ENCODE measurements at places on chromosomes 5 and 9.

GRCh38 chr9:96556701-96557461 lies 62.8 kb downstream of the CDC14B start:
- DNase-seq: no peak

GRCh38 chr9:111662576-111663300 lies 1.3 kb downstream of the GNG10 start:
- DNase-seq: no peak

DNA sequence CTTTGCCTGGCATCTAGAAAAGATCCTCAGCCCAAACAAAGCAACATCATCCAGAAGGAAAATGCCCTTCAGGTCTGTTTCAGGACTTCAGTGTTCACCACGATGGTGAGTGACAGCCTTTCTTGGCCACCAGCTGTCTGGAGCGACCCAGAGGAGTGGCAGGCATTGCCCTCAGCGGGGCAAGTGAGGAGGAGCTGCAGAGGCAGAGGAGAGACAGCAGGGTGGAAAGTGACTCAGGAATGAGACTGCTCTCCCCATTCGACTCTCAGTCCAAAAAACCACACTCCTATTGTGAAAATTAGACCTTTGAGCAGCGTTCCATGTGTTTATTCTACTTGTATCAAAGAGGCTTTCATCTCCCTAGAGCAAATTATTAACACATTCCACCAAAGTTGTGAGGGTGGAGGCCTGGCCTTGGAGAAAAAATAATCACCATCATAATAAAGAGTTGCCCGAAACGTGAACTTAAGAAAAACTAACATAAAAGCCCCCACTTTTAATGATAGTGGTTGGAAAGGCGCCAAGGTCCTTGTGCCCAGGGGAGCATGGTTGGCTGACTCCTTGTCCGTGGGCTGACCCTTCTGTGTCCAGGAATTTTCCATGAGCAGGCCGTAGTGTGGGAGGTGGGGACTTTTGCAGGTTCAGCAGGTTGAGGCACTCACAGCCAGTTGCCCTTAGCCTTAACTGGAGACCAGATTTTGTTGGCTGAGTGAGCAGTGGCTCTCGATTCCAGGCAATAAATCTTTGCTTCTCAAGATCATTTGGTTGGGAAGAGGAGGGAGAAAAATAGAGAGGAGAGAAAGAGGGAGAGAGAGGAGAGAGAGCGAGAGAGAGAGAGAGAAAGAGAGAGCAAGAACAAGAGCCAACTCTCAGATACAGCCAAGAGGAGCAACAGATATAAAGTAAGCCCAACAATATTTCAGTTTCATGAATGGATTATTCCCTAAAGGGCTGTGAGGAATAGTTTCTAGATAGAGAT lies 125.9 kb upstream of the ANKRD55 start:
- DNase-seq: no peak

GRCh38 chr9:9792144-9792857 lies 820.5 kb downstream of the PTPRD start:
- no peak for DNase-seq

All from activated CD8-positive, alpha-beta memory T cell treated with anti-CD3 and anti-CD28 coated beads for 4 hours (primary cell).